ENCODE measurements at places on chromosomes 2 and 18.

DNA sequence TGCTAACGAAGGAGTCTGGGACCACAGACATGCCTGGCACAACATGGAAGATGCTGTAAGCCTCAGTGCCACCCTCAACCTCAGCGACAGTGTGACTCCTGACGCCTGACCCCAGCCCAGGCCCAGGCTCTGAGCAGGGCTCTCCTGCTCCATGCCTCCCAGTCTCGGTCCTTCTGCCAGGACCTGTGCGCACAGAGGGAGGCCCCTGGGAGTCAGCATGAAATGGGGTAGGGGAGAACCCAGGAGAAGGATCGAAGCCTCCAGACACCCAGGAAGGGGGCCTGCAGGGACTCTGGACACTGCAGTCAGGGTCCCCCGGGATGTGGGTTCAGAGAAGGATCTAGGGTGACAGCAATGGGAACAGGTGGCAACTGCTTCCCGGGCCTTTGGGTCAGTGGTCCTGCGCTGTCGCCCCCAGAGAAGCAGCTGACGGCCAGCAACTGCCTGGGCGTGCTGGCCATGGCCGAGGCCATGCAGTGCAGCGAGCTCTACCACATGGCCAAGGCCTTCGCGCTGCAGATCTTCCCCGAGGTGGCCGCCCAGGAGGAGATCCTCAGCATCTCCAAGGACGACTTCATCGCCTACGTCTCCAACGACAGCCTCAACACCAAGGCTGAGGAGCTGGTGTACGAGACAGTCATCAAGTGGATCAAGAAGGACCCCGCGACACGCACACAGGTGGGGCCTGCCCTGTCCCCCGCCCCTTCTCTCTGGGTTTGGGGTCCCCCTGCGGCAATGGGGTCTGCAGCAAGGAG, 233.9 kb downstream of the ATAD2B start:
- DNase-seq: no peak

DNA sequence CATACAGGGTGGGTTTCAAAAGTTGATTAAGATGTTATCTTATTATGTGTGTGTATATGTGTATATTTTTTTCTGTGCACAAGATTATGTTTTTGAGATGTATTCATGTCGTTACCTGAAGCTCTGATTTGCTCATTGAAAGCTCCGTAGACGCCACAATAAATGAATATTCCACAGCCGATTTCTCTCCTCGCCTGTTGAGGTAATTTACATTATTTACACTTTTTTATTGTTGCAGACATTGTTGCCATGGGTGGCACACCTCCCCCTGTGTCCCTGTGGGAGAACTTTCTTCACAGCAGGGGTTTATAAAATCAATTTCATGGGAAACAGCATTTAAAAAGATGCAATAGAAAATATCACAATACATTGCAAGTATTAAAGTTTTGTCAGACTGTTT, 100.6 kb downstream of the GLI2 start:
- no peak for DNase-seq

- no peak for DNase-seq
Observed at GRCh38 chr2:174052584-174052976, 87.4 kb upstream of the SP3 start.

GRCh38 chr2:158670292-158670691, 124.8 kb upstream of the DAPL1 start:
- no peak for DNase-seq

DNA sequence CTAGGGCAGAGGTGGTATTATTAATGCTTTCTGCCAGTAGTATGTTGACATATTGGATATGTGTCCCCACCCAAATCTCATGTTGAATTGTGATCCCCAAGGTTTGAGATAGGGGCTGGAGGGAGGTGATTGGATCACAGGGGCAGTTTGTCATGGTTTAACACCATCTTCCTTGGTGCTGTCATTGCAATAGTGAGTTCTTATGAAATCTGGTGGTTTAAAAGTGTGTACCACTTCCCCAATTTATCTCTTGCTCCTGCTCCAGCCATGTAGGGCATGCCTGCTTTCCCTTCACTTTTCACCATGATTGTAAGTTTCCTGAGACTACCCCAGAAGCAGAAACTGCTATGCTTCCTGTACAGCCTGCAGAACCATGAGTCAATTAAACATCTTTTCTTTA, 47.1 kb upstream of the THSD7B start:
- DNase-seq: no peak

- DNase-seq: no peak
Observed at GRCh38 chr18:25950321-25950720, 140.1 kb downstream of the SS18 start.

GRCh38 chr2:26818972-26819371, 29.0 kb upstream of the DPYSL5 start:
- no peak for DNase-seq

DNA sequence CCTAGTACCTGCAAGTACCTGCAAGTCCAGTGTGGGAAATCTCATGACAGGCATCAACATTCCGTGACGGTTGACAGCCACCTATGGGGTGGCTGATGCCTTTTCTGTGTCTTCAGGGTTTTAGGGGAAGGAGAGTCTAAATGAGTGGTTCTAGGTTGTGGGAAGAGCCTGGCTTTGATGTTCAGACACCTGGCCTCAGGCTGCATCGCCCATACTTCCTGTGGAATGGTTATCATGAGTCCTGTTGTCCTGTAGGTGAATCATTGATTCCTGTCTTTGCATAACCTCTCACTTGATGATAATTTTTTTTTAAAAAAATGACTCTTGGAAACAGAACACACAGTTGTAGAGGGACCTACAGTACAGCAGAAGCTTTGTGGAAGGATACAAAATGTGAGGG, 108.9 kb downstream of the NEDD4L start:
- no peak for DNase-seq
